T-helper 1 cell (primary cell): ENCODE measurements at places on chromosomes 11 and 22.
A peak's percentile ranks its signal among the peaks of the same experiment; 100 is the strongest.

GRCh38 chr11:103920449-103920848, 116.0 kb upstream of the DDI1 start:
- DNase-seq: no peak

DNA sequence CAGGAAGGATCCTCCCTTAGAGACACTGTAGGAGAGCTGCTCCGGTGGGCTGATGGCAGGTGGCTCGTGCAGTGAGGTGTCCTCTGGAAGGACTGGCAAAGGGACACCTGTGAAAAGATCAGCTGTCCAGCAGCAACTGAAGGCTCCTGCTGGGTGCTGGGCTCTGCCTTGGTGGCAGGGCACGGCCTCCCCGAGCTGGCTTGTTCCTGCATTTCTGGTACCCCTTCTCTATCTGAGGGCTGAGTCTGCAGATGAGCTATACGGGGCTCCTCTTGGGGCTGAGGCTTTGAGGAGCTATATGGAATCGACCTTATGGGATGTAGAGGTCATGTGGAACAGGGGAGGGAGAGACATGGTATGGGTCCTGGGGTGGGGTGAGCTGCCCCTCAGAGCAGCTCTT, 875.8 kb downstream of the BRD1 start:
- DNase-seq: no peak

DNA sequence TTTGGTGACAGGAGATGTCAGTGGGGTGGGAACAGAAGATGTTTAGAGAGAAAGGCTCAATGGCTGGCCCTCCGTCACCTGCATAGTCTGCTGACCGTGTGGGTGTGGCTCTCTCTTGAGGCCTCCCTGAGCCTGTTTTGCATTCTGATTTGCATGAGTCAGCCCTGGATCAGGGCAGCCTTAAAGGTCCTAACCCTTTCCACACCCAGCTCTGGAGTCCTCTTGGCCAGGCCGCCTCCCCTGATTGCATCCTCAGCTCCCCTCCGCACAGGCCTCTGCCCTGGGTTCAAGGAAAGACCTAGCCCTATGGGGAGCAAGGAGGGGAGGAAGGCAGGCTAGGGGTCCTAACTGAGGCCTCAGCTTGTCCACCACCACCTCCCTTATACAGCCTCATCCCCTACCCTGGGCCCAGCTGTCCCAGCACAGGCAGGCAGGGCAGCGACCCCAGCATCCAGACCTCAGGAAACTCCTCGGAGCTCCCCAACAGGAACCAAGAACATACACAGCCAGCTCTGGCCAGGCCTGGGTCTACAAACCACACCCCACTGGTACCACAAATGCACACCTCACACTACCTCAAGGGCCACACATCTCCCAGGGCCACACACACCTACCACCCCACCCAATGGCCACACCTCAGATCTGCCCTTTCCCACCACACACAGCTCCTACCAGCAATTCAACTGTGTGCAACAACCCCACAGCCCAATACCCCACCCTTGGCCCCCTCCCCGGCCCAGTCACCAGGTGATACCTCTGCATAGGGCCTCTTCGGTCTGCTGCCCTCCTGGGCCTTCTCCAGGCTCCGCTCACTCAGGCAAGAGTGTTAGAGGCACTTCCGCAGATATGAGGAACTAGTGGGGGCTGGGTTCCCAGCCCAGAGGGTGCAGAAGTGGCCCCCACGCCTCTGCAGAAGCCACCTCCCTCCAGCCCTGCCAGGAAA, 13.7 kb downstream of the ARAP1 start:
- no peak for DNase-seq

- DNase-seq: peak; percentile 41
These were observed 20.1 kb downstream of the TSSC4 start for GRCh38 chr11:2420502-2421225.

DNA sequence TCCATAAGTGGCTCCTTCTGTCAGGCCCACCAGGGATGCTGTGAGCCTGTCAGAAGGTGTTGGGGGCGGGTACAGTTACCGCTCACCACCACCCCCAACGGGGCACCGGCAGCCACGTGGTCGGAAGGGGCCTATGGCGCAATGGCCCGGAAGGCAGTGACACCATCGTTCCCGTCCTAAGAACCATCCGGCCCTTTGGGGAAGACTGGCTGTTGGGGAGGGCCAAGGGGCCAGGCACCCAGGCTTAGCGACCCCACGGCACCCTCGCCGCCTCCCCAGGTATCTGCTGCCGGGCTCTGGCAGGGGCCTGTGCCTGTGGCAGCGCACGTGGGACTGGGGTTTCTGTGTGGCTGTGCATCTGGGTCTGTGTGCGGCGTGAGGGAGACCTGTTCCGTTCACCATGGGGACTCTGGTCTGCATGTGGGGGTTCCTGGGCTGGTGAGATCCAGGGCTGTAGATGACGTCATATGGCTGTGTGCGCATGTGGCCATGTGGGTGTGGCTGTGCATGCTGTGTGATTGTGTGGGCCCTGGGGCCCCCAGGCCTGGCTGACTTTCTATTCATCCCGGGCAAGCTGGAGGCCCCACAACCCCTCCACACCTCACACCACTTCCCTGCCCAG, 717 bp downstream of the OSM start:
- DNase-seq: peak; percentile 75

- no peak for DNase-seq
These were observed 637 bp downstream of the DRD2 start for GRCh38 chr11:113474362-113475159.

DNA sequence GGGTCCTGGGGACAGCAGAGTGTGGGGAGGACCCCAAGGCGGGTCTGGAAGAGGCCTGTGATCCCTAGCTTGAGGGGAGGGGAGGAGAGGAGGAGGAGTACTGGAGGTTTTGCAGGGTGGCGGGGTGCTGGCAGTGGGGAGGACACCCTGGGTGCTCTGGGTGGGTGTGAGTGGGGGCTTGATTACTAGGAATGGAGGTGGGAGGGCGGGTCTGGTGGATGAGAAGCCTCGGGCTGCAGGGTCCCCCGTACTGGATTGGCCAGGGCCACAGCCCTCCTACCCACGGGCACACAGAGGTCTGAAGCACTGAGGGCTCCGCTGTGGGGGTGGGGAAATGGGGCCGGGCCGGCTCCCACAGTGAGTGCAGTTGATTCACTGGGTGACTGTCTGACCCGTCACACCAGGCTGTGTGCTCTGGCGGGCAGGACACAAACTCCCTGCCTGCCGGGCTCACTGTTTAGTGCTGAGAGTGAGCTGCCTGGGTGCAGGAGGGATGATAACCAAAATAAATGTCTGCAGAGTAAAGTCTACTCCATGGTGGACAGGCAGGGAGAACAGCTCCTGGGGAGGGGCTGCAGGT, 114.2 kb downstream of the CACNA1I start:
- no peak for DNase-seq

- no peak for DNase-seq
These were observed 61.8 kb downstream of the SNX19 start for GRCh38 chr11:130854483-130854882.

GRCh38 chr22:23289851-23290724, 109.8 kb downstream of the BCR start:
- DNase-seq: peak; percentile 52

DNA sequence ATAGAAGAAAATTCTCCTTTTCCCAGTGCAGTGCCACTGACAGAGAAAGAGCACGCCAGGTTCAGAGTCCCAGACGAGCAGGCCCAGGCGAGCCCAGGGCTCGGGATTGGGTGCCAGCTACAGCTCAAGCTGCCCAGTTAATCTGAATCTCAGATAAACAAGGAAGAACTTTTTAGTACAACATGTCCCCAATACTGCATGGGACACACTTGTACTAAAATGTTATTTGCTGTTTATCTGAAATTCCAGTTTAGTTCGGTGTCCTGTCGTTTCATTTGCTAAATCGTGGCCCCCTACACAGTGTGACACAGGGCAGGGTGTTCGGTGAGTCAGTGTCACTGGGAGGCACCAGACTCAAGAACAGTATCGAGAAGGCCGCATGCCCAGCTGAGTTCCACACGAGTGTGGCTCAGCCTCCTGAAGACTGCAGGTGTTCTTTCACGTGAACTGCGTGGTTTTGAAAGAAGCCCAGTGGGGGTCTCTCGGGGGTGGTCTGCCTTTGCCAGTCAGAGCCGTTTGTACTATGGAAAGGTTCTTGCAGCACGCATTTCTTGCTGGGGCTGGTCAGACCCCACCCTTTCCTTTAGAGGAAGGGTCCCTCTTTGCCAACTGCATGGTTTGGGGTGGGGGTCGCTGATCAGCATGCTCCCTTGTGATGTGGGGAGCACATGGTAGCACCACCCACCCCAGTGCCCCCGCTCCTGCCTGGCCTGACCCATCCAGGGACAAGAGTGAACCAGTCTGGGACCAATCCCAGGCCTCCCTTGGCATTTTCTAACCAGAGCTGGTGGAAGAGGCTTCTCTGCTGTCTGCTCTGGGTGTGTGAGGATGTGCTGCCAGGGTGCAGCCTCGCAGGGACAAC, 115.6 kb upstream of the B3GAT1 start:
- no peak for DNase-seq

DNA sequence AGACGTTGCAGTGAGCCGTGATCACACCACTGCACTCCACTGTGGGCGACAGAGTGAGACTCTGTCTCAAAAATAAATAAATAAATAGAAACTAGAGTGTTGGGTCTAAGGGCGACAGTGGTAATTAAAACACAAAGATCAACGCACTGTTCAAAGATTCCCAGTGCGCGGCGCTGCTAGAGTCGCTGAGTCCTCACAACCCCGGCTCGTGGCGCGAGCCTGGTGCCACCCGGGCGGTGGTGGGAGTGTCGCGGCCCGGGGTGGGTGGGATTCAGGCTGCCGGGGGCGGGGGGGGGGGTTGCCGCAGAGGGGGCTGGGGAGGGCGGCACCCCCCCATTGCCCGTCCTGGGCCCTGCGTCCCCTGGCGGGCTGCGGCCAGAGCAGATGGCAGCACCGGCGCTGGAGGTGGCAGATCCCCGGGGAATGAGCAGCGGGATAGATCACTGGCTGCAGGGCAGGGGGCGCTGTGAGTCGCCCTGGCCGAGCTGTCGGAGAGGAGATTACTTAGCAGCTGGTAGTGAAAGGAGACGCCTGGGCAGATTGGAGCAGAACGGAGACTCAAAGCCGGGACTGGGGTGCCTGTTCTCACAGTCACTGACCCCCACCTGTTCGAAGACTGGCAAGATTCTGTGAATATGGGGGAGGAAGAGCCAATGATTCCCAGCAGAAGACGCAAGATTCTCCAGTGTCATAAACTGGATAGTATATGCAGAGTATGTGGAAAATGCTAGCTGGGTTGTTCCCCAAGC, 30.2 kb upstream of the APOBEC3A start:
- DNase-seq: peak; percentile 29

DNA sequence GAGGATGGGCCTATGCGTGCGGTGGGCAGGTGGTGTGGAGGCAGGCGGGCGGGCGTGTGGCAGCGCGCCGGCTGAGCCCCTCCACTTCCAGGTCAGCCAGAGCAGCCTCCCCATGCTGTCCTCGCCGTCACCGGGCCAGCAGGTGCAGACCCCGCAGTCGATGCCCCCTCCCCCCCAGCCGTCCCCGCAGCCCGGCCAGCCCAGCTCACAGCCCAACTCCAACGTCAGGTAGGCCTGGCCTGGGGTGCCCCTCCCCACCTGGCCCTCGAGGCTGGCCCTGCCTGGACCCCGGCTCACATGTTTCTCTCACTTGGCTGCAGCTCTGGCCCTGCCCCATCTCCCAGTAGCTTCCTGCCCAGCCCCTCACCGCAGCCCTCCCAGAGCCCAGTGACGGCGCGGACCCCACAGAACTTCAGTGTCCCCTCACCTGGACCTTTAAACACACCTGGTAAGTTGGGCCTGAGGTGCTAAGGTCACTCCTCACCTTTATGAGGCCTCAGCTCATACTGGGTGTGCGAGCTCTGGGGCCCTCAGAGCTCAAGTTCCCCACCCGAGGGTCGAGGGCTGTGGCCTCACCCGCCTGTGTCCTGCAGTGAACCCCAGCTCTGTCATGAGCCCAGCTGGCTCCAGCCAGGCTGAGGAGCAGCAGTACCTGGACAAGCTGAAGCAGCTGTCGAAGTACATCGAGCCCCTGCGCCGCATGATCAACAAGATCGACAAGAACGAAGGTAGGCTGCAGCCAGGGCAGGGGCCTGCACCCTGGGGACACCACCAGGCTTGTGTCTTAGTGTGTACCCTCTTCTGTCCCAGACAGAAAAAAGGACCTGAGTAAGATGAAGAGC, 75.3 kb downstream of the MED15 start:
- DNase-seq: no peak

DNA sequence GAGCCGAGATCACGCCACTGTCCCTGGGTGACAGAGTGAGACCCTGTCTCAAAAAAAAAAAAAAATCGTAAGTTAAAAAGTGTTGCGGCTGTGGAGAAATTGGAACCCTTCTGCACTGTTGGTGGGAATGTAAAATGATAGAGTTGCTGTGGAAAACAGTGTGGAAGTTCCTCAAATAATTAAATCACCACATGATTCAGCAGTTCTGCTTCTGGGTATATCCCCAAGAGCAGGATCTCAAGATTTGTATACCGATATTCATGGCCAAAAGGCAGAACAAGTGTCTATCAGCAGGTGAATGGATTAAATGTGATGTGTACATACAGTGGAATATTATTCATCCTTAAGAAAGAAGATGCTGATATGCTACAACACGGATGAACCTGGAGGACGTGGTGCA, 3.8 kb downstream of the SELENOO start:
- no peak for DNase-seq

- DNase-seq: no peak
These were observed 54.1 kb downstream of the MCAM start for GRCh38 chr11:119262668-119263351.

- no peak for DNase-seq
These were observed at the start of gene HTR3A for GRCh38 chr11:113974741-113975470. TSS of gene HTR3A (plus strand) at chr11:113975108. CDS start at chr11:113975326, 218 bp downstream.

GRCh38 chr22:38347944-38348750, 30.9 kb upstream of the CSNK1E start:
- no peak for DNase-seq

DNA sequence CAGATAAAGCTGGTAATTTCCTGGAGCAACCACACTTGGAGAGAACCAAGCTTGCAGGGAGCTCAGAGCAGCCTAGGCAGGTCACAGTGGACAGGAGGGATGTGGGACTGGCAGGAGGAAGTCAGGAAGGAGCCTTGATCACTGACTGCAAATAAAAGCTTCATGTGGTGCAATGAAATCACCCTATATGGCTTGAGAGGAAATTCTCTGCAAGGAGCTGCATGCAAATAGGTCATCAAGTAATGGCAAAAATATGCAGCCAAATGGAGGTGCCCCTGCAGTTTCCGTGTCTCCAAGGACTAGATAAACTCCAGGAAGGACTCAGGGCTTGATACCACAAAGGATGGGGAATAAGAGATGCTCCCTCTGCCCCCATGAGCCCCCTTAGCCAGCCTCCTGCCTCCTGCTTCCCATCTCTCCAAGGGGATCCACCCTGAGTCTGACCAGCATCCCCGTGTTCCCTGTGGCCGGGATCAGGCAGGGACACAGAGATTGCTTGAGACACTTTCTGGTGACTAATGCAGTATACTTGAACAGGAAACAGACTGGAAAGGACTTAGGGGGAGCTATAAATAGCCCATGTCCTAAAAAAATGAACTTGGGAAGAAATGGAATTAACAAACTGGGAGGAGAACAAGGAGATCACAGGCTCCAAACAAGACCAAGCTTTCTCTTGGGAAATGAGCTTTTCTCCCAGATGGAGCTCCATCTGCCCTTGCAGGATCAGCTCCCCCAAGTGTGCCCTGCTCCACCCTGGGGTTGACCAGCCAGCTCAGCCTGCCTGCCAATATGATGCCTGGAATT, 23.9 kb upstream of the MICAL2 start:
- no peak for DNase-seq

- no peak for DNase-seq
These were observed 76.6 kb downstream of the USP35 start for GRCh38 chr11:78265326-78265725.

- DNase-seq: no peak
These were observed 24.9 kb upstream of the PACSIN2 start for GRCh38 chr22:43039800-43040199.
